ENCODE measurements at places on chromosomes 11 and 22.

DNA sequence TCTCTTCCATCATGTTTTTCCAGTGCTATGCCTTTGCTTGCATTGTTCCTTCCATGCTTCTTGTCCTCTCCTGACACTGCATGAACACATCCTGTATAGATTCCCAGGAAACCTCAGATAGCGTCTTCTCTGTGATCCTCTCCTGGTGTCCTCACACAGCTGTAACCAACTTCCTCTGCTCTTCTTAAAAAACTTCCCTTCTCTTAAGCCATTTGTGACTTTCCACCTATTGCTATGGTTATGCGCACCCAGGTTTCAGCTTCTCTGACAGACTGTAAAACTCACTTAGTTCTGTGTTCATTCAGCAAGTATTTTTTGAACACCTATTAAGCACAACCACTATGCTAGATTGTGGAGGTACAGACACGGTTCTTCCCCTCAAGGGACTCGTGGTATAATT, 5.1 kb upstream of the APLP2 start:
- DNase-seq = no peak

GRCh38 chr22:44620129-44620840, 81.7 kb upstream of the PRR5 start:
- no peak for DNase-seq

DNA sequence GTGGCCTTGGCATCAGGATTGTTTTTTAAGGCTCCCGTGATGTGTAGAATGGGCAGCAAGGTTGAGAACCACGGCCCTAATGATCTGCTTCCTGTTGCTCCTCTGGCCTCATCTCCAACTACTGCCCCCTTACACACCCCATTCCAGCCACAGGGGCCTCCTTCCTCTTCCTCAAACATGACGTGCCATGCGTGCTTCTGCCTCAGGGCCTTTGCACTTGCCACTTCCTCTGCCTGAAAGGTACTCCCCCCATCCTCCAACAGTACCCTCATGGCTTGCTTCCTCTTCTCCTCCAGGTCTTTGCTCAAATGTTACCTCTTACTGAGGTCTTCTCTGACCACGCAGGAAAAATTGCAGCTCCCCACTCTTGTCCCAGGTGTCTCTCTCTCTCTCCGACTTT, 93.9 kb upstream of the CSNK2A3 start:
- DNase-seq = no peak

GRCh38 chr22:25650833-25651232, 86.4 kb downstream of the GRK3 start:
- no peak for DNase-seq

- DNase-seq = no peak
These were observed 127.4 kb upstream of the OPCML start for GRCh38 chr11:133659538-133660201.

DNA sequence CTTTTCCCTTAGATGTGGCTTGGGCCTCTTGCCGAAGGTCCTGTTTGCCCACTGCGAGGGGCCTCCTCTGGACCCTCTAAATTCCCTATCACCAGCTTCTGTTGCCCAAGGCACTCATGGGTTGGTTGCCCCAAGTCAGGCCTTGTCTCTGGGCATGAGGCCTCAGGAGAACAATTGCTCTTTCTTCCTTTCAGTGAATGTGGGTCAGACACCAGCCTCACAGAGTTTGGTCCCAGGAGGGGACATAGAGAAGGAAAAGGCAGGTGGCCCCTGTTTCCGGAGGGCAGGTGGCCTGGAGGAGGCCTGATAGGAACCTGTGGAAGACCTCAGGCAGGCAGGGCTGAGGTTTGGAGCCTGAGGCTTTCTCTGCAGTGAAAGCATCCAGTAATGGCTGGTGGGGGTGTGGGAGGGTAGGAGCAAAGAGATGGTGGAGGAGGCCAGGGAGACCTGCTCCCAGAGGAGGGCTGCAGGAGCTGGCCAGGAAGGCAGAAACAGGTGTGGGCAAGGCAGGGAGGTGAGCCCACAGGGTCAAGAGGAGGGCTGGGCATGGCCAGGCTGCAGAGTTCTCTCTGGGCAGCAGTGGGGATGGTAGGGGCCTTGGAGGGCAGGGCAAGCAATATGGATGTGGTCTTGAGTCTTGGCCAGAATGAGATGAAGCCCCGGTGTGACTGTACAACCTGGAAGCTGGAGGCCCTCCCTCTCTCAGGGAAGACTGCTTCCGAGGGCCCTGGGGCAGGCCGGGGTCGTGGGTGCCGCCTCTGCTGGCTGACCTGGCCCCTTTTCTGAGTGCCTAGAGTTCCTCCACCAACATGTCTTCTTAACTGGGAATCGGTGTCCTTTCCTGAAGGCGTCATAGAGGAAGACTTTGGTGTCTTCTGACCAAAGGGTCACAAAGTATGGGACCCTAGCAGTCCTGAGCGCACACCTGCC, 28.0 kb upstream of the LMO1 start:
- no peak for DNase-seq

GRCh38 chr22:20438678-20439492, 1.3 kb upstream of the SCARF2 start:
- DNase-seq = no peak

GRCh38 chr22:43270314-43270908, 72.8 kb downstream of the SCUBE1 start:
- no peak for DNase-seq

- no peak for DNase-seq
These were observed 608.2 kb downstream of the TBC1D22A start for GRCh38 chr22:47370448-47371262.

All from NCI-H226 (cell line).